ENCODE measurements at places on chromosomes 11 and 22.

DNA sequence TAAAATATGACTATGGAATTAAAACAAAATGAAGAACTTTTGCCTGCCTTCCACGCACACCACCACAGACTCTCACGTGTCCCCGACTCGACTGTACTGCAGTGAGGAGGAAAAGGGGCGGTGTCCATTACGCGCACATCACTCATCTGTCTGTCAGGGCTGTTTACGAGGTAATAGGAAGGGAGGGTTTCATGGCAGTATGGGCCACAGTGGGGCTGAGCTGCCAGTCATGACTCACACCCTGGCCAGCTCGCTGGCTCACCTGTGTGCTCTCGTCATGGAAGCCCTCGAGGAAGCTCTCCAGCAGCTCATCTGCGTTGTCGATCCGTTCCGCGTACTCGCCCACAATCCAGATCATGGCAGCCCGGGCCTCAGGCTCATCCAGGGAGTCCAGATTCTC, 33.5 kb upstream of the RASL10A start:
- peaks cover 92% of the 10 kb centered on the region for H3K36me3 ChIP-seq
- no peaks in the 10 kb centered on the region for H3K27me3 ChIP-seq
- DNase-seq, result no peak

- no peaks in the 10 kb centered on the region for H3K36me3 ChIP-seq
- no peak overlapping the region for H3K27ac ChIP-seq
- H3K4me3 ChIP-seq, result no peak overlapping the region
- H3K27me3 ChIP-seq, result no peaks in the 10 kb centered on the region
- DNase-seq, result no peak
Measured at GRCh38 chr11:110134110-110134509, 40.9 kb downstream of the ZC3H12C start.

DNA sequence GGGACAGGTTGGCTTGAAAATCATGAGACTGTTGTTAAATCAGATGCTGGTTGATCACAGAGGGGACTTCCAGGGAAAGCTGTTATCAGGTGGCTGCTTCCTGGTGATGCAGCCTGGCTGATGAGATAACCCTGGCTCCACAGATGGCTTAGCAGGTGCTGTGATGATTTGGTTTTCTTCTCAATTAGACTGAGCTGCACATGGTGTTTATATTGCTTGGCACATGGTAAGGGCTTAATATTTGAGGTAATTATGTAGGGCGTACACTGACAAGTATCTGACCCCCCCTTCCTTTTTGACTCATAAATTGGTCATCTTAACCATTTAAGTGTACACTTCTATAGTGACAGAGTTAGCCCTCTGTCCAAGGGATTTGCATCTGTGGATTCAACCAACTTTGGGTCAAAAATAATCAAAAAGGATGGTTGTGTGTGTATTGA, 7.0 kb downstream of the RPS3 start:
- H3K27ac ChIP-seq, result no peak overlapping the region
- no peaks in the 10 kb centered on the region for H3K27me3 ChIP-seq
- peaks cover 18% of the 10 kb centered on the region for H3K4me1 ChIP-seq
- peaks cover 79% of the 10 kb centered on the region for H3K36me3 ChIP-seq

DNA sequence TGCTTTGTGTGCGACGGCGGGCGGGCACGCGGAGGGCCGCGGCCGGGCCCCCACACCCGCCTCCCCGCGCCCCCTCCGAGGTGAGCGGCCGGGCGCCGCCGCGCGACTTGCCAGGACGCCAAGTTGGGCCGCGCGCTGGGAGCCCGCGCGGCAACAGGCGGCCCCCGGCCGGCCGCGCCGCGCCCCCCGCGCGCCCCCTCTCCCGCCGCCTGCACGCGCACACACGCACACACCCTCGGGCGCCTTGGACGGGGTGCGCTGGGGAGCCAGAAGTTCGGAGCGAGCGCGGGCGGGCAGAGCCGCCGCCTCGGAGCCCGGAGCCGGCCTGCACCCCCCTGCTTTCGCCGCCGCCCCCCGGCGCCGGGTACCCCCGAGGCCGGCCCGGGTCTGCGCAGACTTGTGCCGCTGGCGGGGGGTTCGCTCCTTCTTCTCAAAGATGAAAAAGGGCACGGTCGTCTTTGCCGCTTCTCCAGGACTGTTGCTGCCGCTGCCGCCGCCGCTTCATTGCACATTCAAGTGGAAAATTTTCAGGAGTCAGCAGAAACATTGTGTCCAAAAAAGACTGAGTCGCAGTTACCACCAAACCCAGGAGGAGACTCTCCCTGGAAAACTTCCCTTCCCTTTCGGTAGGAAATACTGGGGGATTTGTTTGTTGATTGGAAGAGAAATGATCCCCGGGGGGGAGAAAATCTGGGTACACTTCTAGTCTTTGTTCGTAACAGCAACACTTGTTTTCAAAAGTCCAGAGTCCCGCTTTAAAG, 895 bp downstream of the TEAD1 start:
- H3K27ac ChIP-seq, result peak overlapping the region; percentile 79
- peak; percentile 41 for DNase-seq
- no peaks in the 10 kb centered on the region for H3K36me3 ChIP-seq
- peaks cover 28% of the 10 kb centered on the region for H3K4me1 ChIP-seq
- peak overlapping the region; percentile 76 for H3K4me3 ChIP-seq

GRCh38 chr22:39663751-39664150, 93.2 kb downstream of the CACNA1I start:
- no peaks in the 10 kb centered on the region for H3K36me3 ChIP-seq
- no peak overlapping the region for H3K4me3 ChIP-seq

- H3K4me1 ChIP-seq, result no peaks in the 10 kb centered on the region
- H3K4me3 ChIP-seq, result no peak overlapping the region
- H3K27me3 ChIP-seq, result no peaks in the 10 kb centered on the region
- DNase-seq, result no peak
Measured at GRCh38 chr11:111115890-111116289, 129.6 kb upstream of the POU2AF2 start.

- peak overlapping the region; percentile 73 for H3K27ac ChIP-seq
- no peak for DNase-seq
- H3K27me3 ChIP-seq, result no peaks in the 10 kb centered on the region
Measured at GRCh38 chr11:67304511-67305113, 1.3 kb downstream of the SSH3 start.

- peak; percentile 17 for DNase-seq
- H3K27ac ChIP-seq, result no peak overlapping the region
- no peak overlapping the region for H3K4me3 ChIP-seq
- peaks cover 7% of the 10 kb centered on the region for H3K4me1 ChIP-seq
- no peaks in the 10 kb centered on the region for H3K27me3 ChIP-seq
- H3K36me3 ChIP-seq, result peaks cover 6% of the 10 kb centered on the region
Measured at GRCh38 chr11:66112601-66113499, 42.8 kb downstream of the PACS1 start.

- H3K4me1 ChIP-seq, result no peaks in the 10 kb centered on the region
- no peak for DNase-seq
- no peak overlapping the region for H3K27ac ChIP-seq
Measured at GRCh38 chr11:87144252-87144651, 106.5 kb downstream of the TMEM135 start.

- H3K36me3 ChIP-seq, result no peaks in the 10 kb centered on the region
- H3K4me3 ChIP-seq, result no peak overlapping the region
Measured at GRCh38 chr11:98565311-98565710, 455.4 kb upstream of the CNTN5 start.

- no peak for DNase-seq
- no peak overlapping the region for H3K4me3 ChIP-seq
- H3K36me3 ChIP-seq, result no peaks in the 10 kb centered on the region
- H3K27me3 ChIP-seq, result no peaks in the 10 kb centered on the region
Measured at GRCh38 chr11:68196219-68196618, 16.9 kb downstream of the KMT5B start.

GRCh38 chr22:48955351-48956311, 872.0 kb downstream of the BRD1 start:
- no peak overlapping the region for H3K27ac ChIP-seq
- no peak for DNase-seq
- no peak overlapping the region for H3K4me3 ChIP-seq
- no peaks in the 10 kb centered on the region for H3K27me3 ChIP-seq

GRCh38 chr11:98545544-98546175, 475.1 kb upstream of the CNTN5 start:
- H3K27me3 ChIP-seq, result no peaks in the 10 kb centered on the region
- H3K4me3 ChIP-seq, result no peak overlapping the region
- H3K36me3 ChIP-seq, result no peaks in the 10 kb centered on the region
- H3K27ac ChIP-seq, result no peak overlapping the region

GRCh38 chr11:8258289-8258688, 5.4 kb downstream of the LMO1 start:
- H3K4me3 ChIP-seq, result no peak overlapping the region
- H3K27me3 ChIP-seq, result peaks cover 6% of the 10 kb centered on the region
- H3K4me1 ChIP-seq, result peaks cover 12% of the 10 kb centered on the region
- DNase-seq, result peak; percentile 51
- H3K27ac ChIP-seq, result no peak overlapping the region
- H3K36me3 ChIP-seq, result no peaks in the 10 kb centered on the region

DNA sequence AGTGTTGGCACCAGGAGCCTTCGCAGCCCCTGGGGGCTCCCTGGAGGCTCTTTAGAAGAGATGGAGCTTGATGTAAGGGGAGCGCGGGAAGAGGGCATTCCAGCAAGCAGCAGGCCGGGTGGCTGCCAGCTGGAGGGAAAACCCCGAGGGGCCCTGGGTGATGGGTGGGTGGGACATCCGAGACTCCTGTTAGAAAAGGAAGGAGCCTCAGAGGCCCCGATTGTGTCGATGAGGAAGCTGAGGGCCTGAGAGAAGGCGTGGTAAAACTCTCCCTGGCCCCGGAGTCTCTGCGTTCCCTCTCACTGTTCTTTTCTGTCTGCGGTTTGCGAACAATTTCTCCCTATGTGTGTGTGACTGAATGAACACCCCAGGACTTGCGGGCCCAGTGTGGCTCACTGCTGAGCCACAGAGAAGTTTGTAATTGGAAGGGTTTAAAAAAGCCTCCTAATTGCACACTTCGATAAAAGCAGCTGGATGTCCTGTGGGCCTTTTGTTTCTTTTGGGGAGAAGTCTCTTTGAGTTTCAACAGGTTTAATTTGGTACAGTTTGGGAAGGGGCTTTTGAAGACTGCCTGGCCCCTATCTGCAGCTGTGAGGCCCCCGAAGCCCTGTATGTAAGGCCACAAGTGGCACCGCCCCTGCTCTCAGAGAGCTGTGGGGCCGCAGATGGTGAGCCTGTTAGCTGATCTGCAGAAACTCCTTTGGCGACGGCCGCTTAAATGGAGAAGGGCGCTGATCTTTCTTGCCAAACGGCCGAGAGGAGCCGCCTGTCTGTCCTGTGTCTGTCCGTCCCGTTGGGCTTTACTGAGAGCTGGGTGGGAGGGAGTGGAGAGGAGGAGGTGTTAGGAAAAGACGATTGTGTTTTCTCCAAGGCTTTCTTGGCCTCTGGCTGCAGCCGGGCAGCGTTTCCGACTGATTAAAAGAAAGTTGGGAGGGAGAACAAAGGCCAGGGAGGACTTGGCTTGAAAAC, 2.0 kb downstream of the FBLN1 start:
- peak overlapping the region; percentile 40 for H3K27ac ChIP-seq
- H3K36me3 ChIP-seq, result no peaks in the 10 kb centered on the region
- H3K4me3 ChIP-seq, result peak overlapping the region; percentile 61

DNA sequence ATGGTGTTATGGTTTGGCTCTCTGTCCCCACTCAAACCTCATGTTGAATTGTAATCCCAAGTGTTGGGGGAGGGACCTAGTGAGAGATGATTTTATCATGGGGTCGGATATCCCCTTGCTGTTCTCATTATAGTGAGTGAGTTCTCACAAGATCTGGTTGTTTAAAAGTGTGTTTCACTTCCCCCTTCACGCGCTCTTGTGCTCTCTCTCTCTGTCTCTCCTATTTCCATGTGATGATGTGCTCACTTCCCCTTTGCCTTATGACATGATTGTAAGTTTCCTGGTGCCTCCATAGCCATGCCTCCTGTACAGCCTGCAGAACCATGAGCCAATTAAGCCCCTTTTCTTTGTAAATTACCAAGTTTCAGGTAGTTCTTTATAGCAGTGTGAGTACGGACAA, 765.1 kb downstream of the KCNA4 start:
- H3K36me3 ChIP-seq, result no peaks in the 10 kb centered on the region
- no peaks in the 10 kb centered on the region for H3K27me3 ChIP-seq
- H3K27ac ChIP-seq, result no peak overlapping the region
- DNase-seq, result no peak
- H3K4me3 ChIP-seq, result no peak overlapping the region

Data from heart right ventricle (tissue), 16 donors.